ENCODE measurements at places on chromosomes 11 and 22. TPM values are rescaled to one million over a fixed set of nuclear protein-coding genes. Genes with fewer than 3 reads are reported as not detected.

DNA sequence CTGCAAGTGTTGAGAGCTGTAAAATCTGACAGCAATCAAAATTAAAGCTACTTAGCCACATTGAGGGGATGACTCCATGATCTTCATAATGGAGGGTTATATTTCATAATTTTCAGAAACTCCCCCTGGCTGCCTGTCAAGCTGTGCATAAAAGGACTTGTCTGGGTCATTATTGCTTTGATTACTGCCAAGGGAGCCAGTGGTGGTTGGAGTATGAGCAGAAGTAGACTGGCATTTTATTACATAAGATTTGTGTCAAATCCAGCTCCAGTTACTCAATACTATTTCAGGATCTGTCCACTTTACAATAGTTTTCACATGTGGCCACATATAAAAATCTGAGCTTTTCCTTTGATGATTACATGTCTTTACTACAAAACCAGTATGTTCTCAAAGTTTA lies 108.9 kb upstream of the SLC5A12 start:
- no peak for DNase-seq

DNA sequence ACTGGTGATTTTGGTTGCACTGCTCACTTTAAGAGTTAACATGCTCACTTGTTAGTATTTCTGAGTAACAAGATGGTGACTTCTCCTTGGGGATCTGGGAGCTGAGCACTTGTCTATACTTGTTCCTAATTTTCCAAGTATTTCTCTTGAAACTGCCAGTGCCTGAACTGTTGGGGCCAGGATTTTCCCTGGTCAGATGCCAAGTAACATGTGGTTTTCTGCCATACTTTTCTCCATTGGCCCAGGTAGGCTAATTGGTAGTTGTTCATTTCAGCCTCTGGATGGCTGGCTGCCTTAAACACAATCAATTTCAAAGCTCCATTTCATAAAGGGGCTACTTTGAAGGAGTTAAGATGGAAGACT lies 35.0 kb downstream of the RNF141 start:
- DNase-seq, result no peak

DNA sequence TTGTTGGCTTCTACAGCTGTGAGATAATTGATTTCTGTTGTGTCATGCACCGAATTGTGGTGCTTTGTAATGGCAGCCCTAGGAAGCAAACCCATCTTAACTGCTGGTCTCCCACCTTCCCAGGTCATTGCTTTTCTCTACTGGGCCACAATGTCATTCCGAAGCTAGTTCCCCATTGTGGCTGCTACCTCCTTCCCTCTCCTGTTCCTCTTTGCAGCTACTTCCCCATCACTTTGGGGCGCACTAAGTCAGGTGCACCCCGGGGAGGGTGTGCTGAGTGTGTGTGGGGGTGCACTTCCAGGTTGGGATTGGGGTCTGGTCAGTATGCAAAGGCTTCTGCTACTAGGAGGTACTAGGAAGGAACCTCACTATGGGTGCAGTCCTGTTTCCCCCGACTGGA lies 109.3 kb downstream of the ST3GAL4 start:
- no peak for DNase-seq

GRCh38 chr22:19068784-19069271 lies 53.4 kb downstream of the DGCR2 start:
- no peak for DNase-seq

GRCh38 chr22:43090130-43090789 lies 1.1 kb upstream of the TTLL1 start:
- peak; percentile 78 for DNase-seq

DNA sequence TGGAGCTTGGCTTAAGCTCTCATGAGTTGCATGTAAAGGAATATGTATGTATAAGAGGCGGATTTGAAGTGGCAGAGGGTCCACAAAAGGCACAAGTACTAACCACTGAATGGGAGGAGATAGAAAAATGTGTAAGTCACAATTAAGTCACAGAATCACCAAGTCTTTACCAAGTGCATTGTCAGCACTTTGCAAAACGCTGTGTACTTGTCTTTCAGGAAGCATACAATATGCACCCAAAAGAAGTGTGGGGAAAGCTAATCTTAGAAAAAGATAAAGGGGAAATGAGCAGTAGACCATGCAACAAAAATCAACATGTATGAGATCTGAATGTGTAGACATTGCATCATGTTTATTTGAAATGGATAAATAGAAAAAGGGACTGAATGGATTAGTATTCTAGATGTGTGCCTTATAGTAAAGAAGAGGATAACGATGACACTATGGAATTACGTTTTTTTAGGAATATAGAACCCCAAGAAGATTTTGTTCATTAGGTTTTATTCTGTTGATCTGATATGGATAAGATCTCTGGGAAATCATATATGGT lies 4.5 kb downstream of the CNTF start:
- DNase-seq, result no peak

- no peak for DNase-seq
Measured at GRCh38 chr11:121595717-121596161, 143.0 kb upstream of the SORL1-AS1 start.

DNA sequence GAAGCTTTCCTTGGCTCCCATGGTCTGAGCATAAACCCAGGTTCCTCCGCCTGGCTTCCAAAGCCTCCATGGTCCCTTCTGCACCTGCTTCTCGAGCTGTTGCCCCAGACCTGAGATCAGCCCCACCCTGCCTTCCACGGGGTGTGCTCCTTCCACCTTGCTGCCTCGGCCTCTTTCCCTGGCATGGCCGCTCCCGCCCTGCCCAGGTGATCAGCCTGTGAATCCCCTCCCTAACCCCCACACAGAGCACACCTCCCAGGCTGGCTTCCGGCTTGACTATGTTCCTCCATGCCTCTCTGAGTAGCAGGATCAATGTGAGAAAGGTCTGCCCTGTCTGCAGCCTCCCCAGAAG lies 2.7 kb upstream of the PPP6R3 start:
- DNase-seq, result no peak

GRCh38 chr11:83835423-83835822 lies 549.3 kb upstream of the CCDC90B start:
- peak; percentile 5 for DNase-seq

- DNase-seq, result peak; percentile 41
Measured at GRCh38 chr22:50545522-50546325, at the start of gene KLHDC7B. Gene KLHDC7B (plus strand): TSS chr22:50545899. CDS start chr22:50546244, 345 bp downstream.

- DNase-seq, result no peak
Measured at GRCh38 chr11:27076121-27076589, 35.5 kb downstream of the BBOX1 start.

DNA sequence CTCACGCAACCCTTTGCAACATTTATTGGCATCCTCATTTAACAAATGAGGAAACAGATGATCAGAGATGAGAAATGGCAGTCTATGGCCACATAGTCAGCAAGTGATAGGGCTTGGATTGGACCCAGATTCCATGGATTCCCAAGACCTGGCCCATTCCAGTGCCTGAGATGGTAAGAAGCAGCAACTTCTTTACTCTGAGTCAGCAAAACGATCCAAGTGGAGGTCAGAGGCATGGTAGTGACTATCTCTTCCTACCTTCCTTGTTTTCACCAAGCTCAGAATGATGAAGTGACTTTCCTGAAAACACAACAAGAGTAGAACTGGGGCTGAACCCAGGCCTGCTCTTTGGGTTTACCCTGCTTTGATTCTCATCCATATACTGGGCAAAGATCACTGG lies 293.1 kb downstream of the TENM4 start:
- no peak for DNase-seq

DNA sequence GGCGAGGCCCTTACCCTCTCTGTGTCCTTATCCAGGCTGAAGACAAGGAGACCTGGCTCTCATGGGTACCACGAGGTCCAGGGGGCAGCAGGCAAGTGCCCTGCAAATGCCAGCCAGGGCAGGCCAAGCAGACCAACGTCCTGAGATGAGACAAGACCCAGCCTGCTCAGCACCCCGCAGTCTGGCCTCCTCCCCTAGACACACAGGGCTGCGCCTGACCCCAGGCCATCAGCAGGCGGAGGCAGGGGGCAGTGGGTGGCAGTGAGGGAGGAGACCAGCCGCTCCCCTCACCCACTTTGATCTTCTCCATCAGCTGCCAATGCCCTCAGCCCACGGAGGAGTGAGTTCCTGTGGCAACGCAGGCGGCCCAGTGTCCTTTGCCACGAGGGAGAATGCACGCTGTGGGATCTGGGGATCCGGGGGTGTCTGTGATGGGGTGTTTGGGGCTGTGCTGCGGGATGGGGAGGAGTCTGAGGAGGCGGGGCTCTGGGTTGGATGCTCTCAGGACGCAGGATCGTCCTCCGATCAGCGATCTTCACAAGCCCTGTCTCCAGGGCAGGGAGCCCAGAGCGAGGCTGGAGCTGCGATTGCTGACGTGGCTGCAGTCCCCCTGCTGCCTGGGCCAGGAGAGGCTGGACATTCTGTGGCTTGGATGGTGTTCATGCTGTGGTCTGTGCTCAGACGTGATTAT lies 30.5 kb upstream of the PPARA start:
- no peak for DNase-seq

DNA sequence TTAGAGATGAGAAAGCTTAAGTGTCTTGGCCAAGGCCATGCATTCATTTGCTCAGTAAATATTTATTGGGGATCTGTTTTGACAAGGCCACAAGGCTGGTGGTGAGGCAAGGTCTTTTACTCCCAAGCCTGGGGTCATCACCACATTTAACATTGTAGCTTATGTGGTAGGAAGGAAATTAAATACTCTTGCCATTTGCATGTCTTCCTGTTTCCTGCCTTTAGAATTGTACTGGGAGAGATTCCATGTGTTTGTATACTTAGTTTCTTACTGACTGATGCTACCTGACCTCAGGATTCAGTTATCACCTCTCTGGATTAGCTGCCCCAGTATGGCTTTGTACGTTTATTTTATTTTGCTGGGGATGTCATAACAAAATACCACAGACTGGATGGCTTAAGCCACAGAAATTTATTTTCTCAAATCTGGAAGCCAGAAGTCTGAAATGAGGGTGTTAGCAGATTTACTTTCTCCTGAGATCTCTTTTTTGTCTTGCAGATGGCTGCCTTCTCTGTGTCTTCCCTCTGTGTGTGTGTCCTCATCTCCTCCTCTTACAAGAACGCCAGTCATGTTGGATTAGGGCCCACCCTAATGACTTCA lies 44.8 kb downstream of the SPECC1L start:
- DNase-seq, result no peak

GRCh38 chr11:46333394-46333947 lies 13.8 kb upstream of the DGKZ start:
- no peak for DNase-seq

- no peak for DNase-seq
Measured at GRCh38 chr11:78876676-78877075, 302.0 kb upstream of the NARS2 start.

- DNase-seq, result no peak
Measured at GRCh38 chr11:32953700-32954099, 61.1 kb downstream of the QSER1 start.

- no peak for DNase-seq
Measured at GRCh38 chr22:20448630-20449029, 11.0 kb upstream of the SCARF2 start.

DNA sequence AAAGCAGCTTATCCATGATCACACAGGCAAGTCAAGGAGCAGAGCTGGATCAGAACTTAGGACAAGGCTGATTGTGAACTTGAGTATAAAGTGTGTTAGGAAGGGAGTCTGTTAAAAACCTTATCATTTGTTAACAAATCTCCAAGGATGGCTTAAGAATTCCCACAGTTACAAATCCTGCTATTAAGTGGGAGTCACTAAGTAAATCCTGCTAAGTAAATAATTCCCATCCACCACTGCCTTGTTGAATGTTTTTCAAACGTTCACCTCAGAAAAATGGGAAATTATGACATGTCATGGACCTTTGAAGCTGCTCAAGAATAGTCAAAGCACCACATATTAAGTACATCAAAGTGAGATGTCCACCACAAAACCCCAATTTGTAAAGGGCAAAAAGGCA lies 88.7 kb downstream of the FAM168A start:
- no peak for DNase-seq

GRCh38 chr11:120310870-120311269 lies 14.2 kb upstream of the TLCD5 start:
- no peak for DNase-seq

DNA sequence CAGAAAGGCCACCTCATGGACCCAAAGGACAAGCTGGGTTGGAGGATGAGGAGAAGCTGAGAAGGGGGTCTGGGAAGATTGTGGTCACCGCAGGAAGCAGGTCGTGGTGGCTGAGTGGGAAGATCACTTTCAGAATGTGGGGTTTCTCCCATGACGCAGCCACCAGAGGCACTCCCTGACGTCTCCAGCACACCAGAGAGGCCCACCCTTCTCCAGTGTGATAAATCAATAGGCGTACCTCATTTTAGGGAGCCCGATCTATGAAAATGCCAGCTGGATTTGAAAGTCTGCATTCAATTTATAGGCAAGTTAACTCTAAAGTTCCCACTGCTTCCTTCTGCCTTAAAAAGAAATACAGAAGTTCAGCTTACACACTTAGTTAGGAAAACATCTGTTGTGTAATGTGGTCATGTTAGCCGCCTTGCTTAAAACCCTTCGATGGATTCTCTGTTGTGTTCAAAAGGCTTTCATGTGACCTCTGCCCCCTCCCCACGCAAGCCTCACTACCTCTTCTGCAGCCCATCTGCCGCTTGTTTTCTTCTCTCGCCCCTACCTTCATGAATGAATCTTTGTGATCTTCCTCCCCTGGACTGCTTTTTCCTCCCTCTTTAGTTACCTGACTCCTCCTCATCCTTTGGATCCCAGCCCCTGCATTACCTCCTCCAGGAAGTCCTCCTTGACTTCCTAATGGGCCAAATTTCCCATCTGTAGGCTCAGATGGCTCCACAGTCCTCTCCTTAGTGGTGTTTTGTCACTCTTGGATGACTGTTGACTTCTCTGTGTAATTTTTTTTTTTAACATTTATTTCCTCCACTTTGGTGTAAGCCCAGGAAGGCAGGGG lies 10.7 kb downstream of the TSPAN18 start:
- DNase-seq, result no peak

The MIAT gene
- 110 TPM for total RNA-seq

The CCDC73 gene
- total RNA-seq, result not detected

The TBX10 gene
- total RNA-seq, result not detected

The PNPLA5 gene
- total RNA-seq, result under 0.01 TPM

The OSBPL5 gene
- 28.9 TPM for total RNA-seq

The UBQLNL gene
- under 0.01 TPM for total RNA-seq

The ENTHD1 gene
- total RNA-seq, result under 0.01 TPM

The WNT7B gene
- 1.2 TPM for total RNA-seq

The TSPAN32 gene
- 0.41 TPM for total RNA-seq

The DCDC1 gene
- 2.4 TPM for total RNA-seq

The MPZL3 gene
- total RNA-seq, result 2.4 TPM

The SHANK2 gene
- total RNA-seq, result 24.5 TPM

The TRMU gene
- total RNA-seq, result 17.5 TPM

The ZBED5 gene
- total RNA-seq, result 67.7 TPM

The MN1 gene
- total RNA-seq, result 26.5 TPM

The NLRP14 gene
- total RNA-seq, result 0.41 TPM

The AHNAK gene
- 15.9 TPM for total RNA-seq

The NXPE2 gene
- 0.82 TPM for total RNA-seq

The CCDC116 gene
- total RNA-seq, result not detected

The BRSK2 gene
- 35.9 TPM for total RNA-seq

The SCGB1D2 gene
- not detected for total RNA-seq

The KRTAP5-11 gene
- total RNA-seq, result not detected

Data from frontal cortex (tissue), 4 donors.